ENCODE measurements at places on chromosomes 7 and 10. TPM values are rescaled to one million over a fixed set of nuclear protein-coding genes. Genes with fewer than 3 reads are reported as not detected.

ZNF680 gene
- total RNA-seq = 12.0 TPM

NUTM2E gene
- 0.20 TPM for total RNA-seq

TAS2R41 gene
- not detected for total RNA-seq

CDC14C gene
- total RNA-seq = not detected

VWC2 gene
- total RNA-seq = not detected

DNA sequence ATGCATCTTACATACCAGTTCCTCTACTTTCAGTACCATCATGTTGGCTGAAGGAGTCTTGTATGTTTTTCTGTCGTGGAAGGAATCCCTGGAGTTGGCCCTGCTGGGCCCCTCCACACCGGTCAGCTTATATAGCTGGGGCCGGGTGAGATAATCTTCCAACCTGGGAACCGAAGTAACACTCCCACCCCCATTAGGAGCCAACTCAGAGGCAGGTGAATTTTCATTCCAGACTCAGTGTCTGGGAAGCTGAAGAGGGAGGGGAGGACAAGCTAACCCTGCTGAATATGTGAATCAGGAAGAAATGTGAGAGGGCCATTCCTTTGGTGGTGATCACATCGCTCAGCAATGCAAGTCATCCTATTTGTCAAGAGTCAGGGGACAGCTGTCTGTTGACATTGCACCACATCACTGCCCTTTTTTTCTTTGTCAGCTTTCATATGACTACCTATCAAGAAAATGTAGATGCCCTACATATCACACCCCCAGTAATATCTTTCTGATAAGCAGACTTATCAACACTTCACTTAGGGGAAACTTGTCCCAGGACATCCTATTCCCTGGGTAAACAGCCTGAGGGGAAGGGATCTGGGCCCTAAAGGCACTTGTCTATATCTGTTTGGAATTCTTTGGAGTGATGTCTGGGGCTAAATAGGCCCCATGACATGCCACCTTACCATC, at the start of gene ANKRD1:
Gene ANKRD1, minus strand, starts transcription at position 102 of the 681 bp plus-strand sequence. Its CDS starts 60 bp downstream, at position 42.
- H3K4me3 ChIP-seq = no peak within 1 kb of the TSS
- H3K36me3 ChIP-seq = no peaks in the 10 kb centered on the region

DNA sequence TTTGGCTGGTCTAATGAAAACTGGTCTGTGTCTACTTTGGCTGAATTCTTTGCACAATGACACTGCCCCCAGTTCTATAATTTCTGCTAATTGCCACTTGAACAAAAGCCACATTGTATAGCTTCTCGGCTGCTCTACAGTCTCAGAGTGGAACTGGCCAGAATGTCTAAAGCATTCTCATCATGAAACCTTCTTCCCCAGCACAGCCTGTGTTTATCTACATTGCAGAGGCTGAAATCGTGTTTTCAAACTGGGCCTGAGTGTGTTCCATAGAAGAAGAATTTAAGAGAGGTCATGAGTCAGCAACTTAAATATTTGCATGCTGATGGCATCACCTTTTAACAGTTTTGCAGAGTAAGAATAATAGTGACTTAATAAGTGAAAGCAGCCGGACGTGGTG, 177.2 kb downstream of the BUB3 start:
- no peak overlapping the region for H3K27ac ChIP-seq
- H3K36me3 ChIP-seq = no peaks in the 10 kb centered on the region
- no peak overlapping the region for H3K4me3 ChIP-seq
- no peaks in the 10 kb centered on the region for H3K27me3 ChIP-seq

DNA sequence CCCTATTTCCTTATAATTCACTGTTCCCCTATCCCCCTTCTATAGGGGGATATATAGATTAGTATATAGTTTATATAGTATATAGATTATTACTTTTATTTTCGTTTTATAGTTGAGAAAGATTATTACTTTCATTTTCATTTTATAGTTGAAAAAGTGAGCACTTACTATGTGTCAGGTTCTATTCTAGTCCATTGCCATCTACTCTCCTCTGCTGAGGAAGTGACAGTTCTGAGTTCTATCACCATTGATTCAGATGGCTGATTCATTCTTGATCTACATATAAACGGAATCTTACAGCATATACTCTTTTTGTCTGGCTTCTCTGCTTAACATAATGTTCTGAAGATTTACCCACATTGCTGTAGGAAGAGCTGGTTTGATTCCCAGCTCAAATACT, 20.7 kb upstream of the CAV2 start:
- no peak for DNase-seq
- no peaks in the 10 kb centered on the region for H3K4me1 ChIP-seq
- no peaks in the 10 kb centered on the region for H3K36me3 ChIP-seq
- H3K4me3 ChIP-seq = no peak overlapping the region
- no peak overlapping the region for H3K27ac ChIP-seq

DNA sequence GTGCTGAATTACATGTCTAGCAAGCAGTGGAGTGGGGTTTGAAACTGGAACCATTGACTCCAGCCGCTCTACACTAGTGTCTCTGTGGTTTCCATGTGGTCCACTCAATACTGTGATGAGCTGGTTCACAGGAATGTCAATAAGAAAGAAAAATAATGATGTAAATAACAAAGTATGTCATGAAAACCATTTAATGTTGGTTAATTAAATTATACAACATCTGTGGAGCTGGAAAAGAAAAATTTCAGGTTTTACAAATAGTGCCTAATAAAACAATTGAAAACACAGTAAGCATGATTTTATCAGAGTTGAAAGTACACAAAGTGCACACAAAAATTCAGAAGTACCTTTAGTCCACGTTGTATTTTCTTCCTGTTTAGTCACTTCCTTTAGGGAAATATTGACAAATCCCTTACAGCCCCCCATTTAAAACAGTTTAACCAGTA, 28.7 kb upstream of the NAMPT start:
- no peaks in the 10 kb centered on the region for H3K27me3 ChIP-seq
- no peaks in the 10 kb centered on the region for H3K4me1 ChIP-seq
- no peak overlapping the region for H3K27ac ChIP-seq
- H3K36me3 ChIP-seq = no peaks in the 10 kb centered on the region
- DNase-seq = no peak

All from K562 (cell line).